ENCODE measurements at places on chromosomes 7 and 10.
A peak's percentile ranks its signal among the peaks of the same experiment; 100 is the strongest.

- DNase-seq: no peak
Measured at GRCh38 chr7:83484266-83484665, 164.7 kb downstream of the SEMA3E start.

DNA sequence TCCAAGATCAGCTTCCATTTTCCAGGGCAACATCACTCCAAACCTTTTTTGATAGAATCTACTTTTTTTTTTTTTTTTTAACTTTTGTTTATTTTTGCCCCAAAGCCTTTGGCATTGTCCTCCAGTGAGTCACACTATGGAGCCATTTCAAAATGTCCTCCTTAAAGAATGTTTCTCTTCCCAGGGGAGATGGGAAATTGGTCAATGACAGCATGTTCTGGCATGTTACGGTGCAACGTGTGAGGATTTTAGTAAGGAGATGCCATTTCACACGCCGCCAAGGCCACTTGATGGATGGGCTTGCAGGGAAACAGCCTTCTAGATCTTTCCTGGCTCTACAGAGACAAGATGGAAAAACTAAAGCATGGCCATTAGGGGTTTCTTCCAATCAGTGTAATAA is 30.7 kb upstream of the TRIL start:
- no peak for DNase-seq

GRCh38 chr7:81514546-81514945 is 255.3 kb downstream of the HGF start:
- DNase-seq: no peak

DNA sequence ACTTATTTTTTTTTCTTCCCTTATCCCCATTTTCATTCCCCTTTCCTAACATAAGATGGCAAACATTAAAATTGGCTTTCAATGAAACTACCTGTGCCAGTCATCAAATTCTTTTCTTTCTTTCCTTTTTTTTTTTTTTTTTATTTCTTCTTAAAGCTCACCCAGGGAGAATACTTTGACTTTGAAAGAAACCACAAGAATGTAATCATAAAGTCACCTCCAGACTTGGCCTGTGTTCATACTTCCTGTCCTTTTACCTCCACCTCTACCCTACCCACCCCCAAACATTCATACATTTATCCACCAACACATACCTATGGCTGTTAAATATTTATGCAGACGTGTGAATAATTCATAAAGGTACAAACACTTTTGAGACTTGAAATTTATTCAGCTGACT is 254.6 kb downstream of the SLC25A13 start:
- no peak for DNase-seq

DNA sequence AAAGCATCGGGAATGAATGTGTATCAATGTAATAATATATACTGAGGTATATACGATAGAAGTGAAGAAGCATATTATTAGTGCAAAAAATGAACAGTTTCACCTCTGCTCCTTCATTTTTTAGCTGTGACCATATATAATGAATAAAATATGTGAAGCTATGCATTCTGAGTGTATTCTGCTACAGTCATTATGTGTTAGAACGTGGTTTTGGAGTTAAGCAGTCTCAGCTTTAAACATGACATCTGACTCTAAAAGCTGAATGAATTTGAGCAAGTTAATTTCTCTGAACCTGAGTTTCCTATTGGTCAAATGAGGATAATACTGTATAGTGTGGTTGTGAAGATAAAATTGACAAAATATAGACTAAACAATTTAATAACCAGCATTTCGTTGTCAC is 358.1 kb downstream of the SUGCT start:
- DNase-seq: no peak

DNA sequence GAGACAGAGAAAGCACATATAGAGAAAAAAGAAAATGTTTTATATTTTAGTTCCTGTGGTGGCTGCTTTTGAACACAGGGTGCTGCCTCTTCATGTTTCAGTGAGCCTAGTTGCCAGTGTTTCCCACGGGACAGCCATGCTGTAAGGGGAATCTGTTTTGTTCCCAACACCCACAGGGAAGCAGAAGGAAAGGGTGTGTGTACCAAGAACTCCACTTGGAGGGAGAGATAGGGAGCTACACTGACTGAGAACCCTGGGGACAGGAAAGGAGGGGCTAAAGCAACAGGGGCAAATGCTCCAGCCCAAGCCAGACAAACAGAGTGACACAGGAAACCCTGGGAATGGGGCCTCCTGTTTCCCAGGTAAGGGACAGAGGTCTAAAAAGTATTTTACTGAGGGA is 40.2 kb downstream of the FRMPD2 start:
- DNase-seq: no peak

DNA sequence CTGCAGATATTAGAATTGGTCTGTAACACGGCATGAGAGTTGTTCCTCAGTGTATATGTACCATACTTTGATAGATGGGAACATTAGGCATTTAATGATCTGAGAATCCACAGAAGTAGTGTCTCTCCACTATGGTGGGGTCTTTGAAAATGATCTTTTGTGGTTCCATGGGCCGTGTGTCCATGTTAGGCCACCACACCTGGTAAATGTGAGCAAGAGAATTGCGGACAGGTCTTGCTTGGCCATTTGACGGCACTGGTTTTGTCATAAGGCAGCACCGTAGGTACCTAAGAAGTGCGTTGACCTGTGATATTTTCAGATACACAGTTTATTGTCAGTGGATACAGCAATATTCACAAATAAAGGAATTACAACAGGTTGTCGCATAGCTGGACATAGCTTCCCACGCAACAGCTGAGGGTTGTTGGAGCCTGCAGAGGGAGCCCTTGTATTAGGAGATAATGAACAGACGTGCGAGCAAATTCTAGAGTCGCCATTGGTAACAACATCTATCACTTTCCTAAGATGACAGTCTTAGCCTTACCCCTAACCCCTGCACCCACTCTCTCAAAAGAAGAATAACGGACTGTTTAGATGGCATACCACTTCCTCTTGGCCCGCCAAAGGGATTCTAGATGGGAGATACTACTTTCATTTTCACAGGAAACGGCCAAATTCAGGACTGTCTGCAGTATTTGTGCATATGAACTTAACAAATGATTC is 111.4 kb downstream of the COL28A1 start:
- DNase-seq: peak; percentile 71

- DNase-seq: no peak
Measured at GRCh38 chr10:31590023-31590800, 271.2 kb downstream of the ZEB1 start.

DNA sequence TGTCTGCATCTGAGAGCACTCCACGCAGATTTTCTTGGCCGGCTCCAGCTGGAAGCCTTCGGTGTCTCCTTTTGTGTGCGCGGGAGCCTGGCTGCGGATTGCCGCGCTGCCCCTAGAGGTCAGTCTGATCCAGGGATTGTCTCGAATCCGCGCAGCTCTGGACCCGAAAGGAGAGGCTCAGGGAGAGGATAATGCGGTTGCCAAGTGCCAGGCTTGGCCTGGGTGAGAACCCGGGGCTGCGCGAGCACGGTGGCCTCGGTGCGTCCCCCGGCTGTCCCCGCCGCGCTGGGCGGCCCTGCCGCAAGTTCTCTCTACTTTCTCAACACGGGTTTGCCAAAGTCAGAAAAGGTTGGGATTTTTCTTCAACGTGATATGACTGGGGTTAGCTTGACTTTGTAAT is 140.9 kb downstream of the ADCYAP1R1 start:
- peak; percentile 77 for DNase-seq

DNA sequence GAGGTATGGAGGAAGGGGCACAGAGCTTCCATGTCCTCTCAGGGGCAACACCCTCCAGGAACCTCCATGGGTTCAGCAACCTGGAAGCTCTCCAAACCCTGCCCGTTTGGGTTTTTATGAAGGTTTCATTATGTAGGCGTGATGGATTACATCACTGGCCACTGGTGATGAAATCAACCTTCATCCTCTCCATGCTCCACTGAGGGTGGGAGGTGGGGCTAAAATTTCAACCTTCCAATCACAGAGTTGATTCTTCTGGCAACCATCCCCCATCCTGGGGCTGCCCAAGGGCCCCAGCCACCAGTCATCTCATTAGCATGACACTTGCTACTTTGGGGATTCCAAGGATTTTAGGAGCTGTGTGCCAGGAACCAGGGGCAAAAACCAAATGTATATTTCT is 90.1 kb downstream of the TEX36 start:
- no peak for DNase-seq

DNA sequence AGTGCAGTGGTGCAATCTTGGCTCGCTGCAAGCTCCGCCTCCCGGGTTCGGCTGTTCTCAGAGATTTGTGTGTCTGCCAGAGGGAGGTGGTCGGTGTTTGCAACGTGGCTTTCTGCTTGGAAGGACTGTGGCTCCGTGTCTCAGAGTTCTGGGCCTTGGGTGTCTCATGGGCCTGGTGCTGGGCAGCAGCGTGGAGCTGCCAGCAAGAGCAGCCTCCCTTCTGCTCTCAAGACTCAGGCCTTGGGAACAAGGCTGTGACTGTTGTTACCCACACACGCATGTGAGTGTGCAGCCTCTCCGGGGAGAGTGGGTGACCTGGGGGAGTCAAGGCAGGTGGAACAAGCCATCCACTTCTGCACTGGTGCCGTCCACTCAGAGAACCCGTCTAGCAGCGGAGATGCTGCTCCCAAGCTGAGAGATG is 52.0 kb downstream of the VIPR2 start:
- DNase-seq: no peak

- no peak for DNase-seq
Measured at GRCh38 chr7:102395592-102395872, 631 bp upstream of the PRKRIP1 start.

- DNase-seq: no peak
Measured at GRCh38 chr7:26103596-26103995, 48.4 kb upstream of the NFE2L3 start.

DNA sequence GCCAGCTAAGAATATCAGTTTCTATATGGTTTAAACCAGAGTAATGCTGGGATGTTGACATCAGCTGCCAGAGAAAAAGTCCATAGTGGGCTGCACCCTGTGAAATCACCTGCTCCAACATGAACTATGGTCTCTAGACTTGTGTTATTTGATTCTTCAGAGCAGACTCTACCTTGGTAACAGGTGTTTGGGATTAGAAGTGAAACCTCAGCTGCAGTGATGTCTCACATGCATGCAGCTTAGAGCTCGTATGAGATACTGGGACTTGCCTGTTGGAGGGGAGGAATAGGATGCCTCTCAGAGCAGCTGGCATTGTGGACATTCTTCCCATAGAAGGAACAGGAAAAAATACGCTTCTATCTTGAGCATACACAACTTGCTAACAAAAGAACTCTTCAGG is 287.1 kb upstream of the CSTF2T start:
- peak; percentile 51 for DNase-seq

- no peak for DNase-seq
Measured at GRCh38 chr7:5758286-5758685, 23.2 kb downstream of the RNF216 start.

DNA sequence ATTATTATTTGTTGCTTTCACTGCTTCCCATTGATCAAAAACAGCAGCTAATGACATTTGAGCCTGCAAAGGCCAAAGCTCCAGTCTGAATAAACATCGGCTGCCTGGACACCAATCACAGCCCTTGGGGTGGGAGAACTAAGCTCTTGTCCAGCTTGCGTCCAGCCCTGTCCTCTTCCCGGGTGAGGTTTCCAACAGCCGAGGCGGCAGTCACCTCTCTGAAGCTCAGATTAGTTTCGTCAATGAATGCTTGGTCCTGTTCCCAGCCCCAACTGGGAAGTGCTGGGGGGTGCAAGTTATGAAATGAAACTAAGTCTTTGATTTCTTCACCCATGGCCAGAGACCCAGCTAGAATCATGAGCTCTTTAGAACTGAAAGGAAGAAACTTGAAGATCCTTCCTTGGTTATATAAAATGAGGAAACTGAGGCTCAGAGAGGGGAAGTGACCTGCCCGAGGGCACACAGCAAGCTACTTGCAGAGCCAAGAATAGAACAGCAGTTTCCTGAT is 114.0 kb upstream of the TCF7L2 start:
- no peak for DNase-seq

GRCh38 chr10:1345368-1345767 is 289.2 kb downstream of the WDR37 start:
- DNase-seq: no peak

GRCh38 chr7:136136906-136137454 is 159.8 kb upstream of the MTPN start:
- no peak for DNase-seq

DNA sequence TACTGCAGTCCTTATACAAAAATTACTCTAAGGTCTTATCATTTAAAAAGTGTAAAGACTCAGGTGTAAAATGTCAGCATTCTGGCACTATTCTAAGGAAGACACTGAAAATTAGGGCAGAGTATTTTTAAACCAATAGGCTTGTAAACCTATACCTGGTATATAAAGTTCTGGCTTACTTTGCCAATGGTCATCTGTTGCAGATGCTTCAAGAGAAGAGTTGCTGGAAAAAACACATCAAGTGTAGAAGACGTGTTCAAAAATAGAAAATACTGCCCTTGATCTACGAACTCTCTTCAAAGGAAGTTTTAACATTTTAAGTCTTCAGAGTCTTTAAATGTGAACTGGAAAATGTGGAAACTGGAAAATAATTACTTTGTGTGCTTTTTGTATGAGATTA is 23.9 kb downstream of the NT5C3A start:
- DNase-seq: no peak

DNA sequence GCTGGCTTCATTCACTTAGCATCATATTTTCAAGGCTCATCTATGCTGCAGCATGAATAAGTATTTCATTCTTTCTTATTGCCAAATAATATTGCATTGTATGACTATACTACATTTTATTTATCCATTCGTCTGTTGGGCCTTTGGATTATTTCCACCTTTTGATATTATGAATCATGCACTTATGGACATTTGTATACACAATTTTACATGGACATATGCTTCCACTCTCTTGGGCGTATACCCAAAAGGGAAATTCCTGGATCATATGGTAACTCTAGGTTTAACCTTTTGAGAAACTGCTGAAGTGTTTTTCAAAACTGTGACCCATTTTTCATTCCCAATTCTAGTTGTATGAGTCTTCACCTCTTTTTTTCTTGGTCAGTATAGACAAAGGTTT is 80.3 kb upstream of the GNAI1 start:
- no peak for DNase-seq

DNA sequence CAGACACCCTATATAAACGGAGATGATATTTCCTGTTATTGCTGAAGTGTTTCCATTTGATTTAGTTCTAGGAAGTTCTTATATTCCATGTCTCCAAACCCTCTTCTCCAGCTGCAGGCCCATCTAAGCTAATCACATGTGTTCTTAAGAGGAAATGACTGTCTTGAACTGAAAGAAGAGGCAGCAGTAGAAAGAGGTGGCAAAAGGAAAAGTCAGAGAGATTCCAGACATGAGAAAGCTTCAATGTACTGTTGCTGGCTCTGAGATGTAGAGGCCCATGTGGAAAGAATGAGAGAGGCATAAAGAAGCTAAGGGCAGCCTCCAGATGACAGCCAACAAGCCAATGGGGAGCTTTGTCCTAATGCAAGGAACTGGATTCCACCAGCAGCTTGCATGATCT is 287.2 kb downstream of the GFRA1 start:
- DNase-seq: no peak

- no peak for DNase-seq
Measured at GRCh38 chr7:50469181-50469580, 19.0 kb upstream of the FIGNL1 start.

Measured in right hindlimb (tissue), 1 donor.